ENCODE measurements at places on chromosomes 16 and 17. TPM values are rescaled to one million over a fixed set of nuclear protein-coding genes. Genes with fewer than 3 reads are reported as not detected.

ZNF287 gene
- polyA plus RNA-seq: 19.5 TPM

SNAI3 gene
- 2.1 TPM for polyA plus RNA-seq

KRT32 gene
- not detected for polyA plus RNA-seq

KCTD19 gene
- 0.80 TPM for polyA plus RNA-seq

ZNF652 gene
- polyA plus RNA-seq: 39.3 TPM

MYH1 gene
- polyA plus RNA-seq: 0.07 TPM

ANKRD40CL gene
- not detected for polyA plus RNA-seq

HSD17B2 gene
- polyA plus RNA-seq: 0.16 TPM

CFAP97D1 gene
- polyA plus RNA-seq: not detected

DNA sequence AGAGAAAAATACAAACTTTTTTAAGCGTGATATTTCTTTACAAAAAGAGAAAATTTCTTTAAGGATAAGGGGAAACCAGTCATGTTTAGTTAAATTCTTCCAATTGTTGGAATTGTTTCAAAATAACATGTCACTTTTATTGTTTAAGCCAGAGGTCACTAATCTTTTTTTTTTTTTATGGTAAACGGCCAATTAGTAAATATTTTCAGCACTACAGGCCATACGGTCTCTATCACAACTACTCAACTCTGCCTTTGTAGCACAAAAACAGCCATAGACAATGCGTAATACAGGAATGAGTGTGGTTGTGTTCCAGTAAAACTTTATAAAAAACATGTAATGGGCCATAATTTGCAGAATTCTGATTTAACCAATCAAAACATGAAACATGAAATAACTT lies 401.4 kb downstream of the GRIN2A start:
- no peaks in the 10 kb centered on the region for H3K36me3 ChIP-seq
- H3K4me1 ChIP-seq: no peaks in the 10 kb centered on the region
- no peak overlapping the region for H3K27ac ChIP-seq
- no peak for DNase-seq
- no peak overlapping the region for H3K4me3 ChIP-seq

DNA sequence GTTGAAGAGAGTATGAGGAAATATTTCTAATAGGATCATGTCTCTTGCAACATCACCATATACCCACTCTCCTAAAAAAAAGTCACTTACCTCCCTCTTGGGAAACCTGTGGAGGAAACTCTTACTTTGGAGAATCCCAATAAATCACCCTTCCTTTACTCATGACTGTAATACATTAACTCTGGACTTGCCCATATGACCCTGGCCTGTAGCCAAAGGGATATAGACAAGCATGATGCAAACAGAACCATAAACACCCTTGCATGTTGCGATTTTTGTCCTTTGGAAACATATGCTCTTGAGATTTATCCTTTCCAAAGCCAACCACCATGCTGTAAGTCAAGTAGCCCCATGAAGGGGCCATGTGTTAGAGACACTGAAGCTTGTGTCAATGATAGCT lies 19.5 kb downstream of the CDH11 start:
- no peak overlapping the region for H3K27ac ChIP-seq
- H3K4me1 ChIP-seq: no peaks in the 10 kb centered on the region
- no peak overlapping the region for H3K4me3 ChIP-seq
- H3K36me3 ChIP-seq: no peaks in the 10 kb centered on the region

DNA sequence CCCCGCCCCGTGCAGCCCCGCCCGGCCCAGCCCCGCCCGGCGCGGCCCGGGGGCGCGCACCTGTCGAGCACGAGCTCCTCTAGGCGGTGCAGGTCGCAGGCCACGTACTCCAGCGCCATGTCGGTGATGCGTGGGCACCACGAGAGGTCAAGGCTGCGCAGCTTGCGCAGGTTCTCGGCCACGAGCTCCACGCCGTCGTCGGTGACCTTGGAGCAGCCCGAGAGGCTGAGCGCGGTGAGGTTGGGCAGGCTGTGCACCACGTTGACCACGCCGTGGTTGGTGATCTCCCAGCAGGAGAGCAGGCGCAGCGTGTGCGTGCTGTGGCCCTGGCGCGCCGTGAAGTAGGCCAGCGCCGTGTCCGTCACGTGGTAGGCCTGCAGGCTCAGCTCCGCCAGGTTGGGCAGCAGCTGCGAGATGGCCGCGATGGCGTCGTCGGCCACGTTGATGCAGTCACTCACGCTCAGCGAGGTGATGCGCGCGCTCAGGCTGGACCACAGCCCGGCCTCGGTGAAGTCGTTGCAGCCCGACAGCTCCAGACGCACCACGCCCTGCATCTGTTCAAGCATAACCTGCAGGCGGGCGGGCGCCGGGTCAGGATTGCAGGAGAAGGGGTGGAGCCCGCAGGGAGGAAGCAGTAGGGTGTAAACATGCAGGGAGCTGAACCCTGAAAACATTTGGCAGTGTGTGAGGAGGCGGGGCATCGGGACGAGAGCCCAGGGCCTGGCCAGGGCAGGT lies 5.3 kb upstream of the WDR24 start:
- no peaks in the 10 kb centered on the region for H3K36me3 ChIP-seq
- H3K4me3 ChIP-seq: no peak overlapping the region
- peak overlapping the region; percentile 34 for H3K27ac ChIP-seq
- peak; percentile 67 for DNase-seq
- H3K27me3 ChIP-seq: peaks cover 35% of the 10 kb centered on the region
- no peaks in the 10 kb centered on the region for H3K4me1 ChIP-seq

DNA sequence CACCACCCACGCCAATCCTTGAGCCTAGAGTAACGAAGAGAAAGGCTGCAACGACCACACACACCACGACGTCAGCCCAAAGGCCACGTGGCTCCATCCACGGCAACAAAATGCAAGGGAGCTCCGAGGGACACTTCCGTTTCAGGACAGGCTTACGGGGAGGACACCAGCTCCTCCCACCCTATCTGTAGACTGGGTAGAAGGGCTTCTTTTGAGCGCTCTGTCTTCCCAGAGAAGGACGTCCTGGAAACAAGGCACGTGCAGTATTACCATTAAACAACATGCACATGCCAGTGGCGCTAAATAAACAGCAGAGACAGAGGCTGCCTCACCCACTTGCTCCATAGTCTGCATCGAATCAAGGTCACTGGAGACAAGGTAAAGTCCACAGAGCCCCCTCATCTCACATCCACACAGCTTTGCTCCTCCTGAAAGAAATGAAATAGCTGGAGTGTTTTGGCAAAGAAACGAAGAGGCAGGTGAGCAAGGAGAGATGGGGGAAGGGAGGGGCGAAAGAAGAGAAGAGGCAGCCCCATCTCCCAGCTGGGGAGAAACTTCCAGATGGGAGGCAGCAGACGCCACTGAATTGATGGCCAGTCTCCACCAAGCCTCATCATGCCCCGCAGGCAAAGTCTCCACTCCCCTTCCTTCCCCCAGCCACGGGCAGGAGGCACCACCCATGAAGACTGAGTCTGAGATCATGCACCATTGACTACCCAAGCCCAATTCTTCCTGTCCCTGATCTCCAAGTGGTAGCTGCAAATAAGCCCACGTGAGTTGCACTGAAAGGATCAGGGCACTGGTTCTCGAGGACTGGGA lies 24.0 kb downstream of the ZFHX3 start:
- DNase-seq: peak; percentile 1
- H3K27ac ChIP-seq: no peak overlapping the region
- no peaks in the 10 kb centered on the region for H3K27me3 ChIP-seq
- H3K36me3 ChIP-seq: no peaks in the 10 kb centered on the region

GRCh38 chr16:4319454-4320421 lies 3.9 kb downstream of the GLIS2 start:
- peaks cover 84% of the 10 kb centered on the region for H3K4me1 ChIP-seq
- peak overlapping the region; percentile 97 for H3K27ac ChIP-seq
- no peaks in the 10 kb centered on the region for H3K27me3 ChIP-seq

DNA sequence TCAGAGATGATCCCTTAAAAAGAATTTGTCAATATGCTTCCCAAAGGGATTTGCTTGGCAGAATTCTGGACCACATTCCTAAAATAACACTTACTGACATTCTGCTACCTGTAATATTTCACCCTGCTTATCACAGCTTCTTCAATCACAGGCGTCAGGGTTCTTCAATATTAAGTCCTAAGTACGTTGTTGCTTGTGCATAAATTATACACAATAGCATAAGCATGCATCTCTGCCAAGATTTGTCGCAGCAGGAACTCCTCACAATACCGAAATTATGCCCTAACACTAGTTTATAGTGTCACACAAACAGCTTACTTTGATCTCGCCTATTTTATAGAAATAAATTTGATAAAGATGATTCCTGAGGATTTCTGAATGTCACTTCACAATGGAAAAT lies 48.9 kb downstream of the UBE2G1 start:
- no peak for DNase-seq
- peaks cover 46% of the 10 kb centered on the region for H3K4me1 ChIP-seq
- H3K27me3 ChIP-seq: no peaks in the 10 kb centered on the region
- H3K4me3 ChIP-seq: no peak overlapping the region

GRCh38 chr17:15264542-15264941 lies 584 bp downstream of the PMP22 start:
- H3K27ac ChIP-seq: no peak overlapping the region
- no peak for DNase-seq
- peaks cover 21% of the 10 kb centered on the region for H3K4me1 ChIP-seq
- H3K27me3 ChIP-seq: no peaks in the 10 kb centered on the region

- no peak for DNase-seq
- no peaks in the 10 kb centered on the region for H3K27me3 ChIP-seq
- H3K36me3 ChIP-seq: no peaks in the 10 kb centered on the region
- H3K4me3 ChIP-seq: no peak overlapping the region
- no peak overlapping the region for H3K27ac ChIP-seq
Measured at GRCh38 chr17:54944796-54945195, 23.7 kb downstream of the COX11 start.

GRCh38 chr17:72187556-72187955 lies 66.7 kb downstream of the SOX9 start:
- H3K27me3 ChIP-seq: no peaks in the 10 kb centered on the region
- peak; percentile 16 for DNase-seq
- no peaks in the 10 kb centered on the region for H3K4me1 ChIP-seq
- no peaks in the 10 kb centered on the region for H3K36me3 ChIP-seq
- H3K27ac ChIP-seq: no peak overlapping the region
- no peak overlapping the region for H3K4me3 ChIP-seq

DNA sequence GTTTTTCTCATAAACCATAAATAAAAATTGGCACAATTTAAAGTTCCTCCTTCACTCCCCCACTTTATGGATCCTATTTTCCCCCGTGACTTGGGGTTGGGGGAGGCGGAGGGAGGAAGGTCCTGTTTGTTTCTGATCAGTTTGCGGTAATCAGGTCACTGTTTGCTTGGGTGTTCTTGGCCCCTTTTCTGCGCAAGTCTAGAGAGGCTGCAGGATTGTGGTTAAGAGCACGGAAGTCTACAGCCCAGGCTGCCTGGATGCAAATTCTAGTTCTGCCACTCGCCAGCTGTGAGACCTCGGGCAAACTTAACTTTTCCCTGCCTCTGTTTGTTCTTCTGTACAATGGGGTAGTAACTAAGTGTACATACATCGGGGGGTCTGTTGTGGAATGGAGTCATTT lies 12.1 kb downstream of the ATP2C2 start:
- no peaks in the 10 kb centered on the region for H3K36me3 ChIP-seq
- no peak overlapping the region for H3K4me3 ChIP-seq
- no peaks in the 10 kb centered on the region for H3K27me3 ChIP-seq
- H3K27ac ChIP-seq: no peak overlapping the region

DNA sequence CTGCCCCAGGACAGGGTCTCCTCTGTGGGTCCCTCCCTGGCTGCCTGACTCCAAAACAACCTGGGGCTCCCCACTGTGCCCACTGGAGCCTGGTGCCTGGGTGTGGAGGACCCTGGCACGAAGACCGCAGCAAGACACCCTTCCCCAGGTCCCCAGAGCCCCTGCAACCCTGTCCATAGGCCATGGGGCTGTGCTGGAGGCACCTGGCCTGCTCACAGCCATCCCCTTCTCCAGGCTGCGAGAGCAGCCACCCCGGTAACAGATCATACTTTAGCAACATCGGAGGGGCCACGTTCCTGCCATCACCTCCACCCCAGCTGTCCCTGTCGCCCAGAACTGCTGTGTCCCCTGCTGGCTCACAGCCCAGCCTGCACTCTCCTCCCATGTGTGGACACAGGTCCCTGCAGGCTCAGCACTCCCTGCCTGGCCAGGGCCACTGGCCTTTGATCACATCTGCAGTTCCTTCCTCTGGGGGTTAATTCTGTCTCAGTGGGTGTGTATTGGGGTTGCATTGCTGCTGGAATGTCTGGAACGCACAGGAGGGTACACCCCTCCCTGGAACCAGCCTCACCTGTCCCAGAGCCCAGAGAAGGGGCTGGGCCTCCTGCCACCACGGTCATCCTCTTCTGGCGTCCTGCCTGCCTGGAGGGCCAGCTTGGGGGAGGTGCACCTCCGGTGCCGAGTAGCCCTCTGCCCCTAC lies 12.2 kb downstream of the PPL start:
- H3K36me3 ChIP-seq: no peaks in the 10 kb centered on the region
- H3K27ac ChIP-seq: no peak overlapping the region
- H3K27me3 ChIP-seq: no peaks in the 10 kb centered on the region

GRCh38 chr17:42901535-42902229 lies 1.1 kb downstream of the G6PC1 start:
- no peak overlapping the region for H3K27ac ChIP-seq
- no peaks in the 10 kb centered on the region for H3K4me1 ChIP-seq
- H3K27me3 ChIP-seq: no peaks in the 10 kb centered on the region
- no peak overlapping the region for H3K4me3 ChIP-seq
- no peaks in the 10 kb centered on the region for H3K36me3 ChIP-seq

DNA sequence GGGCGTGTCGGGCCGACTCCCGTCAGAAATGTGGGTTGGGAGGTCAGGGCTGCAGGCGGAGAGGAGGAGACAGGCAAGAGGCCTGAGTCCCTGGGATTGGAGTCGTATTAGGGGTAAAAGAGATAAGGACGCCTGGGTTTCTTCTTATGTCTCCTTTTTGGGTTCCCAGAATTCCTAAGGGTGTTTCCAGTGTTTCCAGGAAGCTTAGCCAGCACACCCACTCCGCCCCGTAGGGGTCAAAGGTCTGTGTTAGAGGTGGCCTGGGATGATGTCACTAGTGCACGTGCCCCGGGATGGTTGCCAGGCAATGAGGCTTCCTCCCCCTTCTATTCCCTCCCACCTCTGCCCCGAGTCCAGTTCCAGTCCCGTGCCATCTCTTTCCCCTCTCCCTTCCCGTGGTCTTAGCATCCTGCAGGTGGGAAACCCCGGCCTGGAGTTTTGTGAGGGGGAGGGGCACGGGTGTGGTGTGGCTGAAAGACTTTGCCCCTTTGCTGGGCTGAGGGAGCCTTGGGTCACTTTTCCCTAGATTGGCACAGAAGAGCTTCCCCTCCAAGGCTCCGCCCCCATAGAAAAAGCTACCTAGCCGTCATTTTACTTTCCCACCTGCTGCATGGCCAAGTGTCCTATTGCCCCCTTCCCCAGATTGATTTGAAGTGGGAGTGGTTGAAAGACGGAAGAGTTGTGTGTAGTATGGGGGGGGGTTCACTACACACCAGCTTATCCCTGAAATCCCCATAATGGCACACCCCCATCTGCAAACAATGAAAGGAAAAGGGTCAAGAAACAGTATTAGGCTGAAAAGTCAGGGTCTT lies 2.8 kb downstream of the KDM6B start:
- peaks cover 45% of the 10 kb centered on the region for H3K4me1 ChIP-seq
- H3K27ac ChIP-seq: peak overlapping the region; percentile 98
- no peaks in the 10 kb centered on the region for H3K36me3 ChIP-seq
- peak; percentile 89 for DNase-seq

Measured in adrenal gland (tissue), 19 donors.